ENCODE measurements at places on chromosomes 6 and 20.

- peak; percentile 44 for DNase-seq
These were observed 2.2 kb downstream of the RGS19 start for GRCh38 chr20:64077094-64077493.

DNA sequence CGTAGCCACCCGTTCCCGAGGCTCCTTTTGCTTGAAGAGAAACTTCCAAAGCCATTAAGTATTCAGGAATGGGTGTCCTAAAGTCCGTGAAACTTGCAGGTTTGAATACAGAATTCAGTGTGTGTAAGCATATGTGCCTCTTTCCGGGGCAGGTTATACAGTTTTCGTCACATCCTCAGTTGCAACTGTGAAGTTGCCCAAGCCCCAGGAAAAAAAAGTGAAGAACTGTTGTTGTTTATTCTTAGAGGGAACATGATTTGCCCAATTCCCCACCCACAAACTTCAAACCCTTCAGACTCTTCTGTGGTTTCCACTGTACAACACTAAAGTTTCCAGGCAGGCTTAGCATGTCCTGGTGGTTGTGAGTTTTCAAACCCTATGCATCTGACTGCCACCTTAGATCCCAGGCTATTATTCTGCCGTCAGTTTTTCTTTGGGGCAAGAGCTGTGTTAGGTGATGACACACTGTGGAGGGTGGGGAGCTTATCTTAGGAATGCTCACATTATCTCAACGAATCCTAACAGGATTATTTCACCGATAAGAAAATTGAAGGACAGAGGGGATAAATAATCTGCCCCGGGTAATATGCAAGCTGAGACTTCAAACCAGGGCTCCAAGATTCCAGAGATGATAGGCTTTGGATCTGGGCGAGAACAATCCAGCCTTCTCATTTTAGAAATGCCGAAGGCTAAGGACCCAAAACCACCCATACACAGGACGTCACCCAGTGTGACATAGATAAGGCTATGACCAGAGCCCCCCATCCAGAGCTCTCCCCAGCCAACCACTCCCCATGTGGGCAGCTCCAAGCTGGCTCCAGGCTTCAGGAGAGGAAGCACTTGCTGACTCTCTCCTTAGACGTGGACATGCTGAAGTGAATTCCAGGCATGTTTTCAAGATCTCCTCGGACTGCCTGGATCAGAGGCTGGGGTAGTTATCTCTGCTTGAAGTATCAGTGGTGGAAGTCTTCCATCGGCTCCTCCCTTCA, 81.7 kb upstream of the AFDN start:
- no peak for DNase-seq

DNA sequence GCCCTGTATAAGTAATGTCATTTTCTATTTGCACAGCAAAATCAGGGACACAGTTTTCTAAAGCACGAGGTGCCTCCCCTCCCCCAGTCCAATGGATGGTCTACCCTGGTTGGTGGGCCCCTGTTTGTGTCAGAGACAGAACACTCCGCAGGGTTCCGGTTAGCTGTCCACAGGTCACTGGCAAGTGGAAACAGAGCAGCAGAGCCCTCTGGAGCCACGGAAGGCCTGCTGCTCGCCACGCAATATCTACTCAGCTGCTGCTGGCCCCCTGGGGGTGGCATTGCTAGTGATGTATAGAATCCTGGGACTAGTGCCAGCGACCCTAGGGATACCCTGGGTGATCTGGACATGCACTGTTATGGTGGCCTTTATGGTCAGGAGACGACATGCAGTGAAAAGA, 50.4 kb downstream of the RIN2 start:
- DNase-seq: no peak

GRCh38 chr6:129215916-129216520, 333.1 kb downstream of the LAMA2 start:
- no peak for DNase-seq

DNA sequence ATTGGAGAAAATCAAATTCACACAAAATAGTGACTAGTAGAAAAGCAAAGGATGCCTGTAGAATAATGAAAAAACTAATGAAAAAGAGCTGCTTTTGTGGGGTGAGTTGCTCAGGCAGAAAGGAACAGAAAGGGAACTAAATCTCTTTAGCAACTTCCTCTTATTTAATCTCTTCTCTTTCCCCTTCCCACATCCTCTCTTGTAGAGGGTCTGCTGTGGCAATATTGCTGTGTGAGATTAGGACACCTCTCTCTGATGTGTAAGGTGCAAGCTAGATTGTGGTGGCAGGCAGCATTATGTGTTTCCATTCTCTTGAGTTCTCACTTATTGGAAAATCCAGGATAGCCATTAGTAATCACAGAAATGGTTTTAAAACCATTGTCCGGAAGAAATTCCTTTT, 49.7 kb downstream of the SYNE1 start:
- DNase-seq: no peak

- DNase-seq: no peak
These were observed 46.5 kb downstream of the SOBP start for GRCh38 chr6:107536180-107536961.

- no peak for DNase-seq
These were observed 104.8 kb downstream of the ARID1B start for GRCh38 chr6:156881687-156882629.

- no peak for DNase-seq
These were observed 28.8 kb upstream of the CCDC167 start for GRCh38 chr6:37528541-37528940.

GRCh38 chr6:134240665-134241431, 77.1 kb downstream of the SGK1 start:
- peak; percentile 61 for DNase-seq

DNA sequence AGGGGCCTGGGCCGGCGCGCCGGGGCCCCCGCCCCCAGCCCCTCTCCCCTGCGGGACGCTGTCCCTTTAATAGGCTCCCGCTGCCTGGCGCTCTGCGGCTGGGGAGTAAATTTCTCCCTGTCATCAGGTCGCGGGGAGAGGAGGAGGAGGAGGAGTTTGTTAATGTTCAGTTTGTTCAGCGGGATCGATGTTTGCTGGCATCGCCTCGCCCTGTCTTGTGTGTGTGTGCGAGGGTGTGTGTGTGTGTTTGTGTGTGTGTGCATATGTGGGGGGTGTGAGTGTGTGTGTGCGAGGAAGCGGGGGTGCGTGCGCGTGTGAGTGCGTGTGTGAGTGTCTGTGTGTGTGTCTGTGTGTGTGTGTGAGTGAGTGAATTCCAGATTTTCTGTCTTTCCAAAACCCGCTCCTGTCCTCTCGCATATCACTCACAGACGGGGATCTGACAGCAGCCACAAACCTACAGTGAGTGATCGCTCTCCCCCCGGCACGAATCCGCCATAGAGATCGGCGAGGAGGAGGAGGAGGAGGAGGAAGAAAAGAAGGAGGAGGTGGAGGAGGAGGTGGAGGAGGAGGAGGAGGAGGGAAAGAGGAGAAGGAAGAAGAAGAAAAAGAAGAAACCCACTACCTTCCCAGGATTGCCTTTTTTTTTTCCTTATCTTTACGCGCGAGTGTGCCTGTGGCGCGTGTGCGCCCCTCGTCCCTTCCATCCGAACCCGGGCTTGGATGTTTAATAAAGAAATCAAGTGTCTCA, at the start of gene TSHZ2:
Gene TSHZ2, plus strand, starts transcription at position 169 of the 748 bp plus-strand sequence. CDS start 936 bp downstream, outside the sequence.
- DNase-seq: peak; percentile 26

GRCh38 chr20:58646703-58647102, 4.4 kb upstream of the STX16 start:
- DNase-seq: no peak

DNA sequence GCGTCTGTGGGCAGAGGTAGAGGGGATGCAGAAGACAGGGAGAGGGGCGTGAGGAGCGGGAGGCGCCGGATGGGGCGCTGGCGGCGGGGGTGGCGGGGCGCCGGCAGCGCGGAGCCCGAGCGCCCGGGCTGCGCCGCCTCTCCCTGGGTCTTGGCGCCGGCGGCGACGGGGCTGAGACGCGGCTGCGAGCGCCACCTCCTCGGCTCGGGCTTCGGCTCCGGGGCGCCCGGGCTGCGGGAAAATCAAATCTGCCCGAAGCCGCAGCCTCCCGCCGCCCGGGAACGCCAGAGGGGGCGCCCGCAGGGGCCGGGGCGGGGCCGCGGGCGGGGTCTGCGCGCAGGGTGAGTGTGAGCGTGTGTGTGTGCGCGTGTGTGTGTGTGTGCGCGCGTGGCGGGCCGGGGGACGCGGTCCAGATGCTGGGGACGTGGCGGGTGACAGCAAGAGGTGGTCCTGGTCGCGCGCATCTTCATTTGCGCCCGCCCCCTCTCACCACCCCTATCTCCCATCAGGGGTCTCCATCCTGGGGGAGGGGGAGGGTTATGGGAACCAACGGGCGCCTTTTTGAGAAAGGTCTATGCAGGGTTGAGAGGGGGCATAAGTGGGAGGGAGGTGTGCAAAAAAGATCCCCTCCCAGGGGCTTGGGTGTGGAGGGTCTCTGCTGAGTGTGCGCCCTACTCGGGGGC, 646 bp upstream of the CPNE5 start:
- DNase-seq: peak; percentile 67

GRCh38 chr6:96467814-96468213, 53.8 kb upstream of the UFL1 start:
- DNase-seq: no peak

GRCh38 chr20:57851796-57852195, 142.0 kb upstream of the PMEPA1 start:
- DNase-seq: no peak

- no peak for DNase-seq
These were observed 166.1 kb downstream of the HS3ST5 start for GRCh38 chr6:114176726-114177125.

GRCh38 chr20:7596541-7596940, 343.7 kb downstream of the HAO1 start:
- DNase-seq: no peak

GRCh38 chr20:31642837-31643236, 5.1 kb downstream of the COX4I2 start:
- no peak for DNase-seq

- no peak for DNase-seq
These were observed 187.0 kb downstream of the PDE7B start for GRCh38 chr6:136038531-136038930.

GRCh38 chr20:5056801-5057599, 55.7 kb upstream of the SLC23A2 start:
- peak; percentile 39 for DNase-seq

- DNase-seq: peak; percentile 71
These were observed 6.6 kb upstream of the BTNL2 start for GRCh38 chr6:32413427-32414047.

DNA sequence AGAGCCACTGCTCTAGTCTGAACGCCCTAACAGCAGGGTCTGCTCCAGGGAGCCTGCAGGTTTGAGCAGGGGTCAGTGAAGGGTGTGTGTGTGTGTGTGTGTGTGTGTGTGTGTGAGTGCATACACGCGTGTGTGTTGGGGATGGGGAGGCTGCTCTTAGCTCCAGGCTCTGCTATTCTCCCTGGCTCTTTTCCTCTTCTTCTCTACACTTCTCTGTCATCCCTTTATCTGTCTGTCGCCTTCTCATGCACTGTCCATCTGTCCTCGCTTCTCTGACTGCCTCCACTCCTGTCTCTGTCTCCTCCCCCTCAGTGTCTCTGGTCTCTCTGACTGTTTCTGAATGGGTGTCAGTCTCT, 3.4 kb upstream of the CDH22 start:
- no peak for DNase-seq

DNA sequence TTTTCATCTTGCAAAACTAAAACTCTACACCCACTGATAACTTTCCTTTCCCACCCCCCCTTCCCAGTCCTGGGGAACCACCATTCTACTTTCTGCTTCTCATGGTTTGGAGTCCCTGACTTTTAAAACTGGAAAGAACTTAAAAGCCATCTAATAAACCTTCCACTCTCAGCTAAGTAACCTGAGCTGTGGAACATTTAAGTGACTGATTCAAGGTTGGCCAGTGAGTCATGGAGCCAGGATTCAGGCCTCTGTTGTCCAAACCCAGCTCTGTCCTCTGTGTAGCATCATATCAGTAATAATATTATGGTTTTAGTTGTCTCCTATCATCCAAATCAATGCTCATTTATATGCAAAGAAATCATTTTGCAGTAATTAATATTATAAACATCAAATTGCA, 176.0 kb upstream of the NT5E start:
- DNase-seq: no peak

- no peak for DNase-seq
These were observed 8.9 kb upstream of the AHCY start for GRCh38 chr20:34312024-34312460.

DNA sequence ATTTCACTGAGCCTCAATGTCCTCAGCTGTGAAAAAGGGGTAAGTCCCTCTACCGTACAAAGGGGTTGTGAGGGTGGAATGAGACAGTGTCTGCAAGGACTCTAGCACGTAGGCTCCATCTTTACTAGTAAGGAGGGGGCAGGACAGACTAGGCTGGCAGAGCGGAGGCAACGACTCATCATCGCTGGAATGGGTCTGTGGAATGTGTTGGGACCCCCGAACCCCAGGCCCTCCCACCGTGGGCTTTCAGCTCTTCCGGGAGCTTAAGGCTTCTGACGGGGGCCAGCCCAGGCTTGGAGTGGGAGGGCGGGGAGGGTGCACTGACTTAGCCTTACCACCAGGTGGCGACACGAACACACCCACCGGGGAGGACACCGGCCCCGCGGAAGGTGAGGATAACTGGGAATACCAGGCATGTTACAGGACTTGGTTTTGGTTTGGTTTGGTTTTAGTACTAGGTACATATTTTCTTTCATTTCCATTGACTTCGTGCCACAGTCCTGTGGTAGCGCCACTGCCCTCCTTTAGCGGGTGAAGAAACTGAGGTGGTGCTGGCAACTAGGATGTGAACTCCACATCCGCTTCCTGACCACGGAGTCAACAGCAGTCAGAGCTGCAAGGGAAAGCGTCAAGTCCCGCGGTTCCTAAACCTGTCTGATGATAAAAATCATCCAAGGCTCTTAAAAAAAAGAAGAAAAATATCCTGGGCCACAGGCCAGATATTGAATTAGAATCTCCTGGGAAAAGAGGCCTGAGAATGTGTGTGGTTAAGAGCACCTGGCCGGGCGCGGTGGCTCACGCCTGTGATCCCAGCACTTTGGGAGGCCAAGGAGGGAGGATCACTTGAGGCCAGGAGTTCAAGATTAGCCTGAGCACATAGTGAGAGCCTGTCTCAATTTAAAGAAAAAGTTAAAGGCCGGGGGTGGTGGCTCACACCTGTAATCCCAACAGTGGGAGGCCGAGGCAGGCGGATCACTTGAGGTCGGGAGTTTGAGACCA, 10.3 kb upstream of the TULP1 start:
- DNase-seq: peak; percentile 62

- no peak for DNase-seq
These were observed 113.0 kb upstream of the TMEM170B start for GRCh38 chr6:11424395-11425034.

GRCh38 chr20:3613821-3614440, 49.3 kb downstream of the GFRA4 start:
- DNase-seq: no peak

GRCh38 chr6:69802995-69803394, 6.2 kb upstream of the LMBRD1 start:
- DNase-seq: no peak

- no peak for DNase-seq
These were observed 111.8 kb downstream of the PLCB4 start for GRCh38 chr20:9180481-9181257.

DNA sequence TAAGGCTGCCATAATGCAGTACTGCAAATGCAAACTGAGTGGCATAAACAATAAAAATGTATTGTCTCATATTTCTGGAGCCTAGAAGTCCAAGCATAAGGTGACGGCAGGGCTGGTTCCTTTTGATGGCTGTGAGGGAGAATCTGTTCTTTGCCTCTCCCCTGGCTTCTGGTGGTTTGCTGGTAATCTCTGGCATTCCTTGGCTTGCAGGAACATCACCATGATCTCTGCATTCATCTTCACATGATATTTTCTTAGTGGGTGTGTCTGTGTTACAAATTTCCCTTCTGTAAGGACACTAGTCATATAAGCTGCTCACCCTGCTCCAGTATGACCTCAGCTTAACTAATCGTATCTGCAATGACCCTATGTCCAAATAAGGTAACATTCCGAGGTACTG, 1104.2 kb upstream of the CITED2 start:
- no peak for DNase-seq
